ENCODE measurements at places on chromosomes 7 and 10.
A peak's percentile ranks its signal among the peaks of the same experiment; 100 is the strongest.

- no peak for DNase-seq
These were observed 198.2 kb downstream of the EMX2 start for GRCh38 chr10:117740691-117741222.

DNA sequence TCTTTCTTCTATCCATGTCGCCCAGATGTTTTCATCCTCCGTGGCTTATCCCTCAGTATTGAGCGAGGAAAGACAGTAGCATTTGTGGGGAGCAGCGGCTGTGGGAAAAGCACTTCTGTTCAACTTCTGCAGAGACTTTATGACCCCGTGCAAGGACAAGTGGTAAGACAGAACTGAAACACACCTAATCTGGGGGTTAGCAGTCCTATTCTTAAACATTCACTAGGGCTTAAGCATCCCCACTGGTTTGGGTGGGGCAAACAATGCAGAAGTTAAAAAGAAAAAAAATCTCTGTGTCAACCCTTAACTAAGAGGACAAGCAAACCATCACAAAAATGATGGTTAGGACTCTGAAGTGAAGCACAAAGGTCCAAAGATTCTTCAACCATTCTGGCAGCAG lies 43.8 kb downstream of the SP8 start:
- no peak for DNase-seq

- DNase-seq, result no peak
These were observed 74.7 kb upstream of the CAMK2B start for GRCh38 chr7:44400033-44400511.

- no peak for DNase-seq
These were observed 75.3 kb downstream of the EPC1 start for GRCh38 chr10:32271617-32272016.

DNA sequence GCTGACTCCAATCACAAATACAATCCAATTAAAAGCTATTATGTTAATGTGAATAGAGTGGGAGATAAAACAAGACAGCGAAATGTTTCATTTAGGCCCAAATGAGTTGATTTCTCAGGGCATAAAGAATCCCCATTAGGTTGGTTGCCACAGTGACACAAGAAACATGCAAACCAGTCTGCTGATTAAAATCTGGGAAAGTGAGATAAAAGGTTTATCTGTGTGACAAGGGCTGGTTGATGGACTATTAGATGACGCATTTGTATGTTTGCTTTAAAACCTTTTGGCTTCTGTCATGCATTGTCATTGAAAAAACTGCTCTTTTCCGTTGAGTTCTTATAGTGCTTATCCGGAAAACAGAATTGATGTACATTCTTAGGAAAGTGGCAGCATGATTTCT lies 658.2 kb downstream of the GATA3 start:
- no peak for DNase-seq

- no peak for DNase-seq
These were observed 85.8 kb downstream of the NRP1 start for GRCh38 chr10:33248638-33249037.

- DNase-seq, result no peak
These were observed 534 bp downstream of the PSMA2 start for GRCh38 chr7:42931447-42931833.

DNA sequence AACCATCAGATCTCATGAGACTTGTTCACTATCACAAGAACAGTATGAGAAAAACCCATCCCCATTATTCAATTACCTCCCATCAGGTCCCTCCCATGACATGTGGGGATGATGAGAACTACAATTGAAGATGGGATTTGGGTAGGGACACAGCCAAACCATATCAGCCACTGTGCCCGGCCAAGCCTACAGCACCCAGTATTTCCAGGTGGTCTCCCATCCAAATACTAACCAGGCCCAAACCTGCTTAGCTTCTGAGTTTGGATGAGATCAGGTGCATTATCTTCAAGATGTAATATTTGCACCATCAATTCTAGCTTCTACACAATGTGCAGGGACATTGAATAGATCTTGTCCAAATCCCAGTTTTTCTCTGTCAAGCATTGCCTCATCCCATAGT lies 196.9 kb downstream of the BAMBI start:
- DNase-seq, result no peak

- peak; percentile 60 for DNase-seq
These were observed 24.6 kb downstream of the VSIR start for GRCh38 chr10:71748671-71749191.

DNA sequence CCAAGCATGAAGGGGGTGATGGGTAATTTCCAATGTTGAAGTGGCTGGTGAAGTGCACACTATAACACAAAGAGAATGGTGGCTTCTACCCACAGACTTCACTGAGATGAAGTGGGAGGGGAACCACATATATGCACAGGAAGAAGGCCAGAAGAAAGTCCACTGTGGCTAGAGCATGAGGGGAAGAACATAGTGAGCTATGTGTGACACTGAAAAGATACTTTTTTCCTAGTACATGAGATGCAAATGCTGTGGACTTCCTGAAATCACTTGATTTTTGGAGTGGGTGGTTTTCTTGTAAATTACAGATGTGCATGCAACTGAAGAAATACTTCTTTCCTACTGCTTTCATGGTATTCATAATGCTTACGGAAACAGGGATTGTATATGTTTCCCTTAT lies 115.6 kb upstream of the PHYHIPL start:
- DNase-seq, result no peak

DNA sequence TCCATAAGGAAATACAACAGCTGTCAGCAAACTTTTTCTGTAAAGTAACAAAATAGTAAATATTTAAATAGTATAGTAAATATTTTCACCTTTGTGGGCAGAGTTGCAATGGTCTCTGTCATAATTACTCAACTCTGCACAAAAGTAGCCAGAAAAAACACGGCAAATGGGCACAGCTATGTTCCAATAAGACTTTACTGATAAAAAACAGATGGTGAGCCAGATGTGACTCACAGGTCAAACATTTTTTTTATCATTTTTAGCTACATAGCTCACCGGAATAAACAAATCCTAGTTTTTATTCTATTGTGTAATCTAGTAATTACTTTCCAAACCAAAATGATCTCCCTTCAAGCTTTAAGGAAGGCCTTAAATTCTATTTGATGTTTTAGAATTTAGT lies 55.3 kb downstream of the NCAPG2 start:
- DNase-seq, result no peak

DNA sequence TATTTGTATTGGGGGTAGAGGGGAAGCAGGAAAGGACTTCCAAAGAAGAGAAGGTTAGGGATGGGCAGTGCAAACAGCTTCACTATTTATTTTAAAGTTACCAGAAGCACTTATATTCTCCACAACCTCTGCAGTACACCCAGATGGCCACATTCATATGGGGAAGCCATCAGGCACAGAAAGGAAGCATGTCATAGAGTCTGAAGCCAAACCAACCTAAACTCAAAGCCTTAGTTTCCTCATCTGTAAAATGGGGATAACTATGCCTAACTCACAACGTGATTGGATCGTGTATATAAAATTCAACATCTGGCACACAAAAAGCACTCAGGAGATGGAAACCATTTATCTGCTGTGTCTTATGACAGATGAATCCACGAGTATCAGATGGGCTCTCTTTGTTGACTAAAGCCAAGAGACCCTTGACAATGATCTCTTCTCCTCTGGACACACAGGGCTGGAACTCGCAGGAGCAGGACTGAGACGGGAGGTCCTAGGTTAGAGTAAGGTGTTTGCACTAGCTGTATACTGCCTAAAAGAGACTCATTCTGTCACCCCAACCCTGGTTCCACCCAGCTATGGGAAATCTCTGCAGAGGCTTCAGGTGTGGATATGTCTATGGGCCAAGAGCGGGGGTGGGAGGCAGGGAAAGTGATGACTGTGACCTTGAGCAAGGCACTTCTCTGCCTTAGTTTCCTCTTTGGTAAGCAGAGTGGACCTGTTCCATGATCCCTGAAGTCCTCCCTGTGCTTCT lies 1.8 kb downstream of the KIAA1549 start:
- DNase-seq, result no peak

- no peak for DNase-seq
These were observed 87.1 kb downstream of the NKX6-2 start for GRCh38 chr10:132698761-132699391.

- DNase-seq, result no peak
These were observed 659.2 kb downstream of the SDK1 start for GRCh38 chr7:3960050-3960763.

GRCh38 chr10:70319183-70319582 lies 35.4 kb upstream of the NPFFR1 start:
- no peak for DNase-seq

GRCh38 chr7:135717693-135718092 lies 10.3 kb downstream of the SLC13A4 start:
- no peak for DNase-seq

GRCh38 chr10:26334932-26335573 lies 103.1 kb upstream of the APBB1IP start:
- peak; percentile 48 for DNase-seq

GRCh38 chr7:142890874-142891485 lies 5.4 kb upstream of the TRPV6 start:
- no peak for DNase-seq

DNA sequence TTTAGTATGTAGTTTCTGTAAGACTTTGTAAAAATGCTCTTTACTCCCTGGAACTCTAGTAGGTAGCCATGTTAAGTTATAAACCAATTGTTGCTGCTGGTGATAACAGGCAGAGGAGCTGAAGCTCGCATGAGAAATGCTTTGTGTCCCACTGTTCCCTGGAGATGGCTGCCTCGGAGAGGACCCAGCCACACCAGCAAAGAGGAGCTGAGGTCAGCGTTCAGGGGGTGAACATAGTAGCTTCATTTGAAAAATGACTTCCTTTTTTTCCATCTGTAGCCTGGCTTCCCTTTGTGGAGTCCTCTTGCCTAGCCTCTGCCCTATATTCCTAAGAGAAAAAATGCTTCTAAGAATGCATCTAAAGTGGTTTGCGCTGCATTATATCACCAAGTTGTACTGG lies 20.3 kb downstream of the CELF2 start:
- no peak for DNase-seq

DNA sequence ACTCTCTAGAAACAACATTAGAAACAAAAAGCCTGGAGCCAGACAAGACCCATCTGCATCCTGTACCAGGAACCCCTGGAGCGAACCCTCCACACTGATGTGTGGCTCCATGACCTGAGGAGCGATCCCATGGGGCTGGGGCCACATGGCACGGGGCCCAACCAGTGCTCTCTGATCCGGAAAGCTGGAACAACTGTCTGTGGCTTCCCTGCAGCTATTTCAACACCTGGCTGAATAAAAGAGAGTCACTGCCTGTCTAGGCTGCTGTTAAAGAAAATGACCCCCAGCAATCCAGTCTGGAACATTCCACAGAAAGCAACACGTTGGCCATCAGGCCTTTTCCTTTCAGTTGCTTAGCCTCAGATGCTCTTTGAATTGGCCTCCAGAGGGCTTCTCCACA lies 20.9 kb downstream of the UROS start:
- no peak for DNase-seq

GRCh38 chr10:90213346-90213745 lies 512.0 kb downstream of the KIF20B start:
- DNase-seq, result no peak

DNA sequence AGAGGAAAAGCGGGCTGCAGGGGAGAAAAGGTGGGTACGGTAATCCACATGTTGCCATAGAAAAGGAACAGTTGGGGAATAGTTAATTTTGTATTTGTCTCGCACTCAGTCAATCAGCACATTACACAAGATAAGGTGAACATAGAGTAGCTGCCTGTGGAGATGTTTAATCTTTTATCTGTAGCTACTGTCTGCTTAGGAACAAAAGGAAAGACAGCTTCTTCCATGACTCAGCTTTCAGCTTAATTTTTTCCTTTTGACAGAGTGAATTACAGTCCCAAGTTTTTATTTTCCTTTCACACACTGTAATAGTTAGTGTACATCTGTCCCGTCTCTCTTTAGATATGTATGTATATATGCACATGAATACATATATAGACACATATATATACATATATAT lies 39.3 kb upstream of the PODXL start:
- no peak for DNase-seq

DNA sequence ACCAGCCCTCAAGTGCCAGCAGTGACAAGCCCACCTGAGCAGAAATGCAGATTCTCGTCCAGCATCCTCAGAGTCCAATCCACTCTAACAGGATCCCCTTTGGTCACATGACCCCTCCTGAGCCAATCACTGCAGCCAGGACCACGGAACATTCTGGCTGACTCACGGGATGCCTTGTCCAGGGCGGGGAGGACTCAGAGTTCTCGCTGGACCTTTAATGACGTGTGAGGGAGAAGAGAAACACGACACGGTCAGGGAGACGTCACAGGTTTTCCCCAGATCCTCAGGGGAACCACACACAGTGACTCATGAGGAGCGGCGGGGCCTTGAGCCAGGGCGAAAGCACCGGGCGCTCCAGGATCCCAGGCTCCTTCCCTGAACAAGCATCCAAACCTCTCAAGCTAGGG lies 155.7 kb downstream of the PTPRN2 start:
- DNase-seq, result no peak

GRCh38 chr10:73456187-73456890 lies 23.0 kb upstream of the MSS51 start:
- DNase-seq, result no peak

DNA sequence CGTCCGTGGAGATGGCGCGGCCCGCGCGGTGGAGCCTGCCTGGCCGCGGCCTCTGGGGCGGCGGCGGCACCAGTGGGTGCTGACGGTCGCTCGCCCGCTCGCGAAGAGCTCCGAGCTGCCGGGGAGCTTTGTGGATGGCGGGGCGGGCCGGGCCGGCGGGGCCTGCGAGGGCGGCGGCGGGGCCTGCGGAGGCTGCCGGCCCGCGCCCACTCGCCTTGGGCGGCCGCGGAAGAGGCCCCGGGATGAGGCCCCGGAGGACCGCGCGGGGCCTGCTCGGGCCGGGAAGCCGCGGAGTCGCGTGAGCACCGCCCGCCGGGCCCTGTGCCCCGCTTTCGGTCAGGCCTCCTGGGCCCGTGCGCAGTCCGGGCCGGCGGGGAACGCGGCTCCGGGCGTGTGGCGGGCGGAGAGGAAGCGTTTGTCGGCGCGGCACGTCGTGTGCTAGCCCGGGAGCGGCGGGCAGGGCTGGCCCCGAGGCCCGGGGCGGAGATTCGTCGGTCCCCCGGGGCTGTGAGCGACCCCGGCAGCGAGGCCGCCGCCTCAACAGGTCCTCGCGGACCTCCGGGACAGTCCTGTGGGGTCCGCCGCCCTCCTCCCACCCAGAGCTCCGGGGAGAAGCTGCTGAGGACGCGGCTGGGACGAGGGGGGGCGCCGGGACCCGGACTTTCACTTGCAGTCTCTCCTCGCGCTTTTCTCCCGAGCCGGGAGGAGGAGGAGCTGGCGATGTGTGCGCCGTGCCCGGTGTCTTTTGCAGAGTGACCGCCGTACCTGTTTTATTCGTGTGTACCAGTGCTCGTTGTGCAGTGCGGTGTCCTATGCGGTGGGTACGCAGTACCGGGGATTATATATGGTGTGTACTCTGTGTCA lies 578 bp downstream of the ZMYND11 start:
- peak; percentile 44 for DNase-seq

All from effector CD8-positive, alpha-beta T cell (primary cell).